ENCODE measurements at places on chromosomes 5 and 9.

GRCh38 chr9:94951324-94952135 lies 225.0 kb downstream of the AOPEP start:
- DNase-seq: no peak

- DNase-seq: no peak
These were observed 34.3 kb downstream of the MED10 start for GRCh38 chr5:6343951-6344592.

GRCh38 chr5:33742181-33742580 lies 149.6 kb downstream of the ADAMTS12 start:
- DNase-seq: no peak

DNA sequence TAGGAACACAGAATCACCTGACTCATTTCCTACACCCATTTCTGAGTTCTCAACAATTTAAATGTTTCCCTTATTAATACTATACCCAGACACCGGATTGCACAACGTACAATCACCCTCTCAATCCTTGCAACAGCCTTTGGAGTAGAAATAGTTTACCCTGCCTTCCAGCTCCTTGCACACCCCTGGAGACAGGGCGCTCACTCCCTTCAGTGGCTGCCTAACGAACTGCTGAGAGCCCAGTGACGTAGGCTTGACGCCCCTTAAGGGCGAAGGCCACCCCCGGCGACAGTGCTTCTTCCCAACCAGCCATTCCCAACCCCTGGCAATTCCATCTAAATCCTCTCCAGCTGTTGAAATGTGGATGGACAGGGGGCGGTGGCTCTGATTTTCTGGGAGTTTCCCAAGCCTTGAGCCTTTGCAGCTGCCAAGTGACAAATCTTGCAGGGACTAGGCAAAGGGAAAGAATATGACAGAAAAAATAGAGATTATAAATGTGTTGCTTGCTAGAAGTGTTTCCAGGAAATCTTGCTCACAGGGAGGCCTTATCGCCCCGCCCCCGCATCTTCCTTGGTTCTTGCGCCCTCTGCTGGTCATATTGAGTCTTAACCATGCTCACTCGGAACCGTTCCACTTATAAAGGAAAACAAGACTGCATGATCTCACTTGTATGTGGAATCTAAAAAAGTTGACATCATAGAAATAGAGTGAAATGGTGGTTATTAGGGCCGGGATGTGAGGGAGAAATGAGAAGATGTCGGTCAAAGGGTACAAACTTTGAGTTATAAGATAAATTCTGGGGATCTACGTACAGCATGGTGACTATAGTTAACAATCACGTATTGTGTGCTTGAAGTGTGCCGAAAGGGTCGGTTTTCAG lies 7.6 kb upstream of the BARX1 start:
- DNase-seq: peak; percentile 49

GRCh38 chr5:54229041-54229780 lies 81.2 kb downstream of the ARL15 start:
- peak; percentile 47 for DNase-seq

- no peak for DNase-seq
These were observed 44.9 kb downstream of the DYNC2I2 start for GRCh38 chr9:128611600-128612394.

DNA sequence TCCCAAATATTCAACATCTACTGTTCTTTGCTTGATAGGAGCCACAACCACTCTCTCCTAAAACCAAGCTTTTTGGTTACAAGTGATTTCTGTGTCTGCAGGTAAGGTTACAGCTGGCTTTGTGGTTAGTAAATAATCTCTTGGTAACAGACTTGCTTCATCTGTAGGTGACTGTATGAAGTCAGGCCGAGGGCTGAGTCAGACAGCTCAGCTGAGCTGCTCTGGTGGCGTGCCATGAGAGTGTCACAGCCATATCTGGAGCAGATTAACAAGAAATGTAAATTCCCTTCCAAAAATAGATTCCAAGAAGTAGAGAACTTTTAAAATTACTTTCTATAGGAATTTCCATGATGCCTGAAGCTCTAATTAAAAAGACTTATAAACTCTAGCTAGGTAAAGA lies 23.7 kb upstream of the TAS2R1 start:
- no peak for DNase-seq

DNA sequence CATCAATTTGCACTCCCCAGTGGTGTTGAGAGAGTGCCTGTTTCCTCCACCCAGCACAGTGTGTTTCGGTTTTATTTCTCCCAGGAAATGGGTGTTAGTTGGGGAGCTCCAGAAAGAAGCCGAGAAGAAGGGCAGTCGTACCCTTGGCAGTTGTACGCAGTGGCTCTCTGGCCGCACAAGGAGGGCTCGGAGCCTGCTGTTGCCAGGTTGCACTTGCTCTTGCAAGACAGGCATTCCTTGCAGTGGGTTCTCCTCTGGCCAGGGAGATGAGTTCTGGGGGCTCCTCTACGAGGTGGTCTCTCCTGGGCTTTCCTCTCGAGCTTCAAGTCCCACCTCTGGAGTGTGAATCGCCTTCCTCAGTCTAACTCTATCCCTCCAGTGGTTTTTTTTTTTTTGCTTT lies 29.1 kb downstream of the QRFP start:
- no peak for DNase-seq

GRCh38 chr5:78738104-78738503 lies 89.5 kb upstream of the LHFPL2 start:
- no peak for DNase-seq

GRCh38 chr5:38381361-38381760 lies 123.0 kb downstream of the EGFLAM start:
- no peak for DNase-seq

DNA sequence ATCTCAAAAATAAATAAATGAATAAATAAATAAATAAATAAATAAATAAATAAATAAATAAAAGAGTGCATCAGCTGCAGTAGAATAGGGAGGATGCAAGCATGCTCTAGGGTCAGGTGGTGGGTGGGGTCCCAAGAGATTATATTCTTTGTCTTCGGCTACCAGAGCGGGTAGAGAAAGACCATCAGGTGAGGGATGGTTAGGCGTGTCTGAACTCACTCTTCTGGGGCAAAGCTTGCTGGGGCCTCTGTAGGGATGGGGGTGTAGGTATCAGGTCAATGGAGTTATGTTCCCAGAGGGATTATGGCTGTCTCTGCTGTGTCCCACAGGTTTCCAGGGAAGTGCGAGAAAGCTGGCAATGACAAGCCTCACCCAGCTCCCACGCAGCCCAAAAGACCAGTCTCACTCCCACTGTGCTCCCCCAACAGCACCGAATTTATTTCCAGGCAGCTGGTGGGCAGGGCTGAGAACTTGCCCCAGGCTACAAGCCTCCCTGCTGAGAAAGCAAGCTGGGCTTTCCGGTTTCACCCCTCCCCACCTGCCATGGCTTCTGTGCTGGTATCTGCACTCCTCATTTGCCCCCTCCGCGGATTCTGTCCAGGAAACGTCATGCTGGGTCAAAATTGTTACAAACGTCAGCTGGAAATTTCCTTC lies 180.8 kb downstream of the LURAP1L start:
- DNase-seq: no peak

GRCh38 chr5:136276946-136277345 lies 84.0 kb upstream of the SMIM32 start:
- DNase-seq: no peak

- DNase-seq: no peak
These were observed 372.7 kb upstream of the PTGER4 start for GRCh38 chr5:40306869-40307487.

DNA sequence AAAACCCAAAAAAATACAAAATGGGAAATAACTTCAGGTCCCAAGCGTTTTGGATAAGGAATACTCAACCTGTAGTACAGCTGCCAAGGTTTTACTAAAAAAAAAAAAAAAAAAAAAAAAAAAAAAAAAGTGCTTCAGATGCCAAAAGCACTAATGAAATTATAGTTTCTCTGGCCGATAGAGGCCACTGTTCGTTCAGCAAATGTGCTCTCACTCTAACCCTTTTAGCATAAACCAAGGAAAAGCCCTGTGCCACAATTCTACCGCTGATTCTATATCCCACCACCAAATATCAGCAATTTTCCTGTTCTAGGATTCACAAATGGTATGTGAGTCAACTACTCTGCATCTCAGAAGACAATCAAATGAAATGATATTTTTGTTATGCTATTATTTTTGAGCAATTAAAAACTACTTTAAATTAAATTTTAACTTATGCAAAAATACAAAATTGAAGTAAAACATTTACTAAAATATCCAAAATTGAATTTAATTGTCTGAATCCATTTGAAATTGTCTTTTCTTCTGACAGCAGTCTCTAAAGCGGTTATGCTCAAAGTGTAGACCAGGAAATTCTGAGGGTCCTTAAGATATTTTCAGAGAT lies 79.8 kb downstream of the RICTOR start:
- no peak for DNase-seq

GRCh38 chr5:83095957-83096539 lies 18.7 kb downstream of the XRCC4 start:
- no peak for DNase-seq

DNA sequence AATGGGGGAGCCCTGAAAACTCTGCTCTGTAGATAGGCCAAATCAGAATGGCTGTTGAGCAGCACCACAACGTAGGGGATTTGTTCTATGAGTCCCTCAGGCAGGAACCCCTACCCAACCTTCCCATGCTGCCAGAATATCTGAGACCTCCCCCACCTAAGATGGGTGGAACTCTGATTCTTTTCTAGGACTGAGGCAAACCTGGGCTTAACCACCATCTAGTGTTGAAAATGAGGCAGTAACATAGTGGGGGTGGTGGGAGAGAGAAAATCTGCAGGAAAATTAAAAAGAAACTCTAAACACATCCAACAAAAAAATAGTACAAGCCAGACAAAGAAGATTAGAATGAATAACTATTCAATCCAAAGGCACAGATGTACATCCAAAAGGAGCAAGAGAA lies 228.4 kb downstream of the ATPSCKMT start:
- DNase-seq: no peak

DNA sequence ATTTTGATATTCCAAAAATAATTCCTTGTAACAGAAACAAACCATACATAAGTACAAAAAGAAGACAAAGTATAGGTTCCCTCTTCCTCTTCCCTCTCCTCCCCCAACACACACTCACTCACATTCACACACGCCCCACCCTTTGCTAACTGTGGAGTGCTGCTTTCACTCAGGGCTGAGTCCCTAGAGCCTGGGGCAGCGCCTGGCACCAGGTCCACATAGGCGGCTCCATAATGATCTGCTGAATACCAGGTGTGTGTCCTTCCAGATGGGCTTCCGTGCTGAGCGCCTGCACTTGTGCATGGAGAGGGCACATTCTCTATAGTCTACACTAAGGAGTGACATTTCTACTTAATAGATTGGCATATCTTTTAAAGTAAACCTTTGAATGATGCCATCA lies 3.7 kb downstream of the SEMA4D start:
- DNase-seq: no peak

Measured in effector memory CD4-positive, alpha-beta T cell (primary cell).